ENCODE measurements at places on chromosomes 4 and X.

GRCh38 chr4:8328866-8329559 is 59.5 kb downstream of the HTRA3 start:
- no peak for DNase-seq

GRCh38 chr4:6534618-6535328 is 40.2 kb upstream of the MAN2B2 start:
- no peak for DNase-seq

GRCh38 chr4:150561143-150561737 is 20.7 kb upstream of the MAB21L2 start:
- no peak for DNase-seq

DNA sequence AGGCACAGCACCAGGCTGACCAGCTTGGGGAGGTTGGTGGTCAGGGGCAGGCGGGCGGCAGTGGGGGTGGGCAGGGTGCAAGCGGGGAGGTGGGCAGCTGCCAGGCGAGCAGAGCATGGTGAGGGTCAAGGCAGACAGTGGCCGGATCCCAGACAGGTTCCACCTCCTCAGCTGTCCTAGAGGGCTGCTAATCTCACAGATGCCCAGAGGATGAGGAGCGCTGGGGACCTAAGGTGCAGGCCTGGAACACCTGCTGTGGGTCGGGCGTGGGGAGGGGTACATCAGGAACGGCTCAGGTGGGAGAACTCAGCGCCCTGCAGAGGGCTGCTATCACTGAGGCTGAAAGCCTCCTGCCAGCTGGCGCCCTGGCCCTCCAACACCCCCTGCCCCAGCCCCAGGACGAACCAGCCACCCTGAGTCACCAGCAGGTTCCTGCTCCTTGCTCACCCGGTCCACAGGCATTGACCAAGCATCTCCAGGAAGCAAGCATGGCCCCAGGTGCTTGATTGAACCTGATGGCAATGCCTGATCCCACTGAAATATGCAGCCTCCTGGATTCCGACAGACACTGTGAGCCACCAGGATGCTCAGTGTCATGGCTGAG is 28.4 kb upstream of the C4orf50 start:
- no peak for DNase-seq

DNA sequence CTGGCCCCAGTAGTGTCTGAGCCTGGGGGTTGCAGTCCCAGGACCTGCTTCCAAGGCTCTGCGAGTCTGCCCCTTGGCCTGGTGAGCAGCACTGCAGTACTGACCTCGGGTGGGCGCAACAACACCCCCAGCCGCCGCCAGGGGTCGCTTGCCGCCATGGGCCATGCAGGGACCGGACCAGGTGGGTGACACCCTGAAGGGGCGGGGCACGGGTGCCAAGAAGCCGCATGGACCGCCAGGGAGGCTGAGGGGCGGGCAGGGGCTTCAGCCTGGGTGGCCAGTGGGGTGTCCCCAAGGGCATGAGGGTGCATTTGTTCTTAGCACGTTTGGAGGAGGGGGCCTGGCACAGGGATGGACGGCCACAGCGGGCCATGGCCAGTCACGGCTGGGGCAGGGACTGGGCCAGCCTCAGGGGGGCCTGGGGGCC is 25.0 kb downstream of the TACC3 start:
- peak; percentile 60 for DNase-seq

DNA sequence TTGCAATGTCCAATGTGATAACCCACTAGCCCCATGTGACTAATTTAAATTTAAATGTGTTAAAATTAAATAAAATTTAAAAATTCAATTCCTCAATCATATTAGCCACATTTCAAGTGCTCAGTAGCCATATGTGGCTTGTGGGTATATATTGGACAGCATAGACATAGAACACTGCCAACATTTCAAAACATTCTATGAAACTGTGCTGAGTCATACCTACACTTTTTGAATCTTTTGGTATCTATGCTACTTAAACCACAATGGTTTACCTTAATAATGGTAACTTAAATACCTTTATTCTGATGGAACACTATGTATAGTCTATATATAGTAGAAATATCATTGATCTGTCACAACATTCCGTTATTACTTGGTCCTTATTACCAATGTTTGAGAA is 223.4 kb upstream of the ATOH1 start:
- no peak for DNase-seq

DNA sequence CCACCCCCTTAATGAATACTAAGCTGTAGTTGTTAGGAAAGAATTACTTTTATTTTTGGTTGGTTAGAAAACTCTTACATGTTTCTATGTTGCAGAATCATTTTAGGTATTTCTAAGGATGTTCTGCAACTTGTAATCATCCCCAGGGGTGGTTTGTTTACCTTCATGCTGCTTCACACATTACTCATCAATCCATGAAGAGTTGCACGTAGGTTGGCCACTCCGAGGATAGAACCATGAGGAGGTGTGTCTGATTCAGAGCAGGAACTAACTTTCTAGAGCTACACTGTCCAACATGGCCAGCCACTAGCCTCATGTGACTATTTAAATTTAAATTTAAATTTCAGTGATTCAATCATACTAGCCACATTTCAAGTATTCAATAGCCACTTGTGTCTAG is 127.2 kb upstream of the FRMPD4 start:
- no peak for DNase-seq

DNA sequence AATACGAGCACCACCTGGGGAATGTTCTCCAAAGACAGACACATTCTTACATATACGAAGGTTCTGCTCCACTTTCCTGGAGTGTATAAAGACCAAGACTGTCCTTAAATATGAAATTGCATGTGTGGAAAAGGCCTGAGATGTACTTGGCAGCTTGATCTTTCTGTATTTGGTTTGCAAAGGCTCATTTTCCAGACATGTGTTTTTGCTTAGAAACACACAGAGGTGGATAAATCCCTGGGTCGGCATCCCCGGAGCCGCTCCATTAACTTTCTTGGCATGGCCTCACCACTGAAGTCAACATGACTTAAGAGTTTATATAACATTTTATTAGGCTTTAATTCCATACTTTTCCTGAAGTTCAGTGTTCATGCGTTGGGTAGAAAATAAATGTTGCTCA is 239.4 kb downstream of the LDB2 start:
- DNase-seq, result no peak

DNA sequence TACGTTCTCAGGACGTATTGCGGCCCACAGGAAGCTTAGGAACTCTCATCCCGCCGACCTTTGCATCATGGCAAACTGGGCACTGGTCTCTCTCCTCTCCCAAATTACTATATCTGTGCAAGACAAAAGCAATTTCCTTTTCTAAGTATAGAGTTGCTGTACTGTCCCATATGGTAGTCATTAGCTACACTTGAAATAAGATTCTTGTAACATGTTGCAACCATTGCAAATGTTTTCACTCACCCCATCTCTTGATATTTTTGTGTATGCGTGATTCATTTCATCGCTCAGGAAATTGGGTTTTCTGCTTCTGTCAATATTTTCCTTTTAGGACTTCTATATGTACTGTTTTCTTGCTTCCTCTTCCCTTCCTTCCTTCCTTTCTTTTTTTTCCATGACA is 15.7 kb downstream of the ARMCX6 start:
- DNase-seq, result no peak

DNA sequence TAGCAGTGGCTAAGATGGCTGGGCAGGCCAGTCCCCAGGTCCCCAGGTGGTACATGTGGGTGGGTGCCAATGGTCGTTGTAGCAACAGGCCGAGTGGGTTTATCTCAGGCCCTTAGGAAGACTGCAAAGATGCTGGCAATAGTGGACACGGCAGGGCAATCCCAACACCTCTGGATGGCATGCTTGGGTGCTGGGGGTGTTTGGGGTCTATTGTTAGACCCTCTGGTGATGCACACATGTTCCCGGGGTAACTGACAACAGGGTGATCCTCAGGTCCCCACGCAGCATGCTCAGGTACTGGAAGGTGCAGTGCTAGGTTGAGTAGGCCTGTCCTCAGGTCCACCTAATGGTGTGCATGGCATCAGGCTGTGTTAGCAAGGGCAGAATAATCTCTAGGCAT is 267.5 kb downstream of the ANKRD50 start:
- no peak for DNase-seq
